ENCODE measurements at places on chromosomes 12 and 14.

DNA sequence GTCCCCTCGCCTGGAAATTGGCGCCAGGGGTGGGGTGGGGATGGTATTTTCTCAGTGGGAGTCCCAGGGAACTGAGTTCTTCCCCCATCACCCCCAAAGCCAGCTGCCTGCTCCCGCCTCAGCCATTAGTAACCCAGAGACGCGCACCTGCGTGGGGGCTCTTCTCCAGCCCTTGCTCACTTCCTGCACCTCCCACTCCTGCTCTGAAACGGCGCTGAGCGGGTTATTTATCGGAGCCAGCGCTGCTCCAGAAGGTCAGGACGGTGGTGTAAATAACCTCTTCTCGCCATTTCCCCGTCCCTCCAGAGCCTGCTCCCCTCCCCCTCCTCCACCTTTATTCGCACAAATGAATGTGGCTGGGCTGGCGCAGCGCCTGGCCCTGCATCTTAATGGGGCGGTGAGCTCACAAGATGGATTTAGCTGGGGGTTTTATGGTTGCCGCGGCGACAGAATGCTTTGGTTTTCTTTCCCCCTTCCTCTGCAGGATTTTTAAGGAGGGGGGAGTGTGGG is 12.2 kb downstream of the GPR84 start:
- peak; percentile 26 for DNase-seq

DNA sequence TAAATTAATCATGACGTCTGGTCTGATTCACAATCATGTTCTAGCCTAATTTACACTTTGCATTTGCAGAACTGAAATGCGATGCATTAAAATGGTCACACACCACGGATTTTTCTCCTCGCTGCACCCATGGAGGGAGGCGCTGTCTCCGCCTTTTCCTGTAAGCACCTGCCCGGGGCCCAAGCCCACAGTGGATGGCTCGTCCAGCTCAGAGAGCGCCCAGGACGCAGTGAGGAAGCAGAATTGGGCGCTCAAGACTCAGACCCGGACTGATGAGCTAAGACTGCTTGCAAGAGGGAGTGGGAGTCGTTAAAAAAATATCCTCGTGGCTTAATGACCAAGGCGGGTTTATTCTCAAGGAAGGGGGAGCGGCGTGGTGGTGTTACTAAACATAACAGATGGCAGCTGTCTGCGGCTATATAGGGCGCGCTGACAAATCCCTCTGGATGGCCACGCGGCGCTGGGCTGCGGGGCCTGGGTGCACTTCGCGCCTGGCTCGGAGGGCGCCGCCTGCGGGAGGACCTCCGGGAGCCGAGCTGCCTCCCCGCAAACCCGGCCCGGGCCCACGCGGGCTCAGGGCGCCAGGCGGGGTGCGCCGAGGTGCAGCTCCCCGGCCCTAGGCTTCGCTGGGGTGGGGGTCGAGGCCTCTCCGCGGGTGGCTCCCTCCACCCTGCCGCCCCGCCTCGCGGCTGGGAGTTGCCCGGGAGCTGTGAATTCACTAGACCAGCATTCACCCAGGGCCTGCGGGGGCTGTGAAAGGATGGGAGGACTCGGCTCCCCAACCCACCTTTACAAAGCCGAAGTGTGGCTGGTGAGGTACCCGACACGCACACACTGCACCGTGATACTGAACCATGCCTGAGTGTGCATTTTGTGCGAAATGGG is 78.7 kb downstream of the PPM1A start:
- DNase-seq, result no peak

DNA sequence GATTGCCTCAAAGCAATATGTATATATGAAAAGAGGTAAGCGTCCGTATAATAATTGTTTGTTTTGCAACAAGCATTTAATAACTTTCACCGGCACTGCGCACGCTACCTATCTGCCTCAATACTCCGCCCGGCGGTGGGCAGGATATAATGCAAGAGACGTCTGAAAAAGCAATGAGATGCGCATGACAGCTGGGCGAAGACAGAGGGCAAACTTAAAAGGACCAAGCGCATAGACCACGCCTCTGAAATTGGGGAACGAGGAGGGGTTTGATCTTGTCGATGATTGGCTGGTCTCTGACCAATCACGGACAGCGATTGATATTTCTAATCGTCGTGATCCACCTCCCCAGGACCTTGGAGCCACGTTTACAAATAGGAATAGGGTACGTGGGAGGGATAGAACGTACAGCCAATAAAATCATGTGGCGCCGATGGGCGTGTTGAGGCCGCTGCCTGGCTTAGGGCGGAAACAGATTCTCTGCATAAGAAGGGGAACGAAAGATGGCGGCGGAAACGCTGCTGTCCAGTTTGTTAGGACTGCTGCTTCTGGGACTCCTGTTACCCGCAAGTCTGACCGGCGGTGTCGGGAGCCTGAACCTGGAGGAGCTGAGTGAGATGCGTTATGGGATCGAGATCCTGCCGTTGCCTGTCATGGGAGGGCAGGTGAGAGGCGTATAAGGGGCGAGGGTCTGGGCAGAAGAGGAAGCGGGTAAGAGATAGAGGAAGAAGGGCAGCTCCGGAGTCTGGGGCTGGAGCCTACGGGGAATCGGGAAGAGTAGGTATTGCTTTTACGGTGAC is at the start of gene OS9:
TSS of gene OS9 (plus strand) at position 474 of the 800 bp plus-strand sequence. CDS start at position 504, 30 bp downstream.
- DNase-seq, result peak; percentile 100

- DNase-seq, result no peak
These were observed 252.3 kb upstream of the AVPR1A start for GRCh38 chr12:63403256-63403655.

GRCh38 chr14:36423430-36423829 is 96.6 kb downstream of the NKX2-1 start:
- DNase-seq, result no peak

Data from HFFc6 (cell line).